NCI-H2227 treated with DMSO at 0.1 percent for 48 hours (cell line): ENCODE measurements at places on chromosomes 3 and 15.

DNA sequence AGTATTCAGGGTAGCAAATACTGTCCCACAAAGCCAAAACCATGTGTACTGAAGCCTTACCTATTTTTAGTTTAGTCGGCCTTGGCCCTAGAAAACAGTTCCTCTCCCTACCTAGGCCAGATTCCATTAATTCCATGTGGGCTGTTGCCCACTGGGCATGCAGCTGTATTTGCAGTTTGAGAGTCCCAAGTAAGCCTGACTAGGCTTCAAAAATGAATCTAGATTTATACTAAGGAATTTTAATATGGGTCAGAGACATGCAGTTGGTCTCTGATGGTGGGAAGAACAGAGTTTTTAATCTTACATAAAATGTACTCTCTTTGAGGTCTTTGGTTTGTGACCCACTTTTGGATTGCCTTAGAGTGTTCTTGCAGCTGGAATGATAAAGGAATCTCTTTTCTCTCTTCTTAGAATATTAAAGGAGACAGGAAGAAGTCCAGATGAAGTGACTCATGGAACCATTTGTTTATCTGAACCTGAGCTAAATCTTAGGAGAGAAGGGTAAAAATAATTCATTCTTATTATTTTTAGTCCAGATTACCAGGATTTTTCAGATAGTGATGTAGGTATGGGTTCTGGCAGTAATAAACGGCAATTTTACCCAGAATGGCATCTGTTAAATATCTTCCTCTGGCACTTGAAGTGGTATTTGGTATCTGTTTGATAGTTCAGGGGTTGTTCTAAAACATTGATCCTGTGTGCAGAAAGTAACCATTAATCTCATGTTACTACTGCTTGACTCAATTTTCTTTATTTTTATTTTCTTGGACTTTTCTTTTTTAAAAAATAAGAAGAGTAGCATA, 33.8 kb downstream of the GLCE start:
- no peak for DNase-seq

DNA sequence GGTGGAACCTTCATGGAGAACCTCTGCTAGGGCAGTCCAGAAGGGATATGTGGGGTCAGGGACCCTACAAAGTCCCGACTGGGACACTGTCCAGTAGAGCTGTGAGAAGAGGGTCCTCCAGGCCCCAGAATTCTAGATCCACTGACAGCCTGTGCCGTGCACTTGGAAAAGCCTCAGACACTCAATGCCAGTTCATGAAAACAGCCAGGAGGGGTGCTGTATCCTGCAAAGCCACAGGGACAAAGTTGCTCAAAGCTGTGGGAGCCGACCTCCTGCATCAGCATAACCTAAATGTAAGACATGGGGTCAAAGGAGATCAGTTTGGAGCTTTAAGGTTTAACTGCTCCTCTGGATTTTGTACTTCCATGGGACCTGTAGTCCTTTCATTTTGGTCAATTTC, 448.8 kb upstream of the CADM2 start:
- DNase-seq = no peak

DNA sequence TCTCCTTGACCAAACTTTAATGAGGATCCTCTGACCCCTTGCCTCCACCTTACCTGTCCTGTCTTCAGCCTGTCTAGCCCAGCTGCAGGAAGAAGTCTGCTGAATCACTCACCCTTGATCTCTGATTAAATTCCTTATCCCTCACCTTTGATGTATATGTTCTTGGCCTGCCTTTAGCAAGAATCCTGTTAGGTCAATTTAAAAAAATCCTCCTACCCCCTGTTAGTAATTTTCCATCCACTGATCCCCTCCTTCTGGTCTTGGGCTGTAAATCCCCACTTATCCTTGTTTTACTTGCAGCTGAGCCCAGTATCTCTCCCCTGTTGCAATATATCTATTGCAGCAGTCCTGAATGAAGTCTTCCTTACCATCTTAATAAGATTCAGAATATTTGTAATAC, 39.0 kb downstream of the MYH15 start:
- no peak for DNase-seq

- no peak for DNase-seq
Measured at GRCh38 chr3:17129556-17129955, 244.8 kb downstream of the PLCL2 start.

GRCh38 chr15:63595065-63595464, 2.1 kb upstream of the FBXL22 start:
- DNase-seq = no peak

DNA sequence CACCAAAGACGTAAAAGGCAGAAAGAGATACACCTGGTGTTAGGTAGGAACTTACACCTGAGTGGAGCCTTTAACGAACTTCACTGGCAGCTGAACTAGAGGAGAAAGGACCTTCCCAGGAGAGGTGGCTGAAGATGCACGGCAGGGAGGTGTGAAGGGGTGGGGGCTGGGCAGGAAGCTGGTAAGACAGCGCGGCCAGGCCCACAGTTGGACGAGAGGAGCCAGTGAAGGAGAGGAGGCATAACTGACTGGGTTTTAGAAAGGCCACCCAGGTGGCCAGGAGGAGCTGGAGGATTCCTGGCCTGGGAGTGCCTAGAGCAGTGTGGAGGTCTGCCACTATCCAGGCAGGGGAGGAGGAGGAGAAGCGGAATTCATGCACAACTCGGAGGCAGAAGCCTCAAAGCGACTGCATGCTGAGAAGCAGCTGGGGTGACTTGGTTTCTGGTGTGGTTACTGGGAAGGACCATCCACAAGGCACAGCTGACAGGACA, 51.9 kb downstream of the SLC41A3 start:
- DNase-seq = no peak
